CD4-positive, CD25-positive, alpha-beta regulatory T cell (primary cell): ENCODE measurements at places on chromosomes 12 and 14.

DNA sequence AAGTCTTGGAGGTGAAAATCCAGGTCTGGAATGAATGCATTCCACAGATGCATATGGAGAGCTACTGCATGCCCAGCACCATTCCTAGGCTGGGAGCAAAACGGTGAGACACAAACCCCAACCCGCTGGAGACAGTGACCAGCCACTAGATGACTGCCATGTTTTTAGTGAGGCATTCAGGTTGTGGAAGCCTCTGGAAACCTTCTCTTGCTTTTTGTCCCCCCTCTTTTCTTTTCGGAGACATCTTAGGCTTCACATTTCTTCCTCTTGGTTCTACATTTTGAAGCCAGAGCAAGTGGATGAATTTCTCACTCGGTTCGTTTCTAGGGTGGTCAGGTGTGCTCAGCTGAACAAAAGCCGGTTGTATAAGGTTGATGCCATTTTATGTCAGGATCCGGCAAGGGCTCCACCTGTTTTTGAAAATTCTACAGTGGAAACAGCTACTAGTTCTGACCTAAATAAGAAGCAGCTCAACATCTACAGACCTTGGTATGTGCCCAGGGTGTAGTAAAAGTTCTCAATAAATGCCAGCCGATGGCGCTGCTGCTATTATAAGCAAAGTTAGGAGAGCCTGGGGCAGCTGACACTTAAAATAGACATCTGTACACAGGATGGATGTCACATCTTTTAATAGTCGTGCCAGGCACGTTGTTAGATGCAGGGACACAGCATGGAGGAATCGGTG, 1.8 kb upstream of the ZNF839 start:
- peak overlapping the region; percentile 55 for H3K4me3 ChIP-seq
- no peaks in the 10 kb centered on the region for H3K27me3 ChIP-seq
- peaks cover 50% of the 10 kb centered on the region for H3K4me1 ChIP-seq
- peak overlapping the region; percentile 47 for H3K27ac ChIP-seq

GRCh38 chr14:47044841-47045240, 393.3 kb upstream of the RPL10L start:
- H3K4me1 ChIP-seq, result no peaks in the 10 kb centered on the region
- H3K36me3 ChIP-seq, result no peaks in the 10 kb centered on the region
- H3K4me3 ChIP-seq, result no peak overlapping the region
- DNase-seq, result no peak
- no peaks in the 10 kb centered on the region for H3K27me3 ChIP-seq

DNA sequence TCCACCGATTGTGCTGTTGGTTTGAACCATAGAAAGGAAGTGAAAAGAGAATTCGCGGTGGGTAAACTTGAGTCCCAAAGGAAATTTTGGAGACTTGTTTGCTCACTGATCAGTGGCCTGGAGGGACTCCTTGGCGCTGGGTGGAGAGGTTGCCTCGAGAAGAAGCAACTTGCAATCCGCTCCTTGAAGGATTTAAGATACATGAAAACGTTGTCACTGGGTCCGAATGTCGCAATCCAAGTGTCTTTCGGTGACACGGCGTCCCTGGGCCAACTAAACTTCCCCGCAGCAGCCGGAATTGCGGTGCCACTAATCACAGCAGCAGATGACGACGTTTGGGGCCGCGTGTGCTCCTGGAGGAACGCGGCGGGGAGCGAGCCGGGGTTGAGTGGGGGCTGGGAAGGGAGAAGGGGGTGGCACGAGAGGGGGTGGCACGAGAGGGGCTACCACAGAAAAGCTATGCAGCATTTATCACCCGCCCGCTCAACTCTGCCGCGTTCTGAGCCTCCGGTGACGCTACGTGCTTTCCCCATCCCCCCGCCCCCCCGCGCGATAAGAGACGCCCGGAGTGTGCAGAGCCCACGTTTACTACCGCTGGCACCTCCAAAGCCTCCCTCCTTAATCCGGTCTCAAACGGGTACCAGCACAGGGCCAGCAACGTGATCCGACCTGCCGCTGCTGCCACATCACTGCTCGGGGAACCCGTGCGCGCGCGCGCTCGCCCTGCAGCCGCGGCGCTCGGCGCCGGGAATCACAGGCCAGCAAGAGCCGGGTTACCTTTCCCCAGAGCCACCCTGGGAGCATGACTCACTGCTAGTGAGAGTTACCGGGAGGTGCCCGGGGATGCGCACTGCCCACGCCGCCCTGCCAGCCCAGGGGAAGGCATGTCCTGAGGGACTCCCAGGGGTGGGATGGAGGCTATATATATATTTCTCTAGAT, 833 bp upstream of the BHLHE41 start:
- no peak overlapping the region for H3K27ac ChIP-seq
- H3K36me3 ChIP-seq, result no peaks in the 10 kb centered on the region
- peaks cover 58% of the 10 kb centered on the region for H3K27me3 ChIP-seq
- DNase-seq, result peak; percentile 24
- peak overlapping the region; percentile 41 for H3K4me3 ChIP-seq

- H3K36me3 ChIP-seq, result no peaks in the 10 kb centered on the region
- no peaks in the 10 kb centered on the region for H3K4me1 ChIP-seq
- H3K27me3 ChIP-seq, result no peaks in the 10 kb centered on the region
- DNase-seq, result no peak
Measured at GRCh38 chr12:129339336-129339735, 486.1 kb downstream of the GLT1D1 start.

DNA sequence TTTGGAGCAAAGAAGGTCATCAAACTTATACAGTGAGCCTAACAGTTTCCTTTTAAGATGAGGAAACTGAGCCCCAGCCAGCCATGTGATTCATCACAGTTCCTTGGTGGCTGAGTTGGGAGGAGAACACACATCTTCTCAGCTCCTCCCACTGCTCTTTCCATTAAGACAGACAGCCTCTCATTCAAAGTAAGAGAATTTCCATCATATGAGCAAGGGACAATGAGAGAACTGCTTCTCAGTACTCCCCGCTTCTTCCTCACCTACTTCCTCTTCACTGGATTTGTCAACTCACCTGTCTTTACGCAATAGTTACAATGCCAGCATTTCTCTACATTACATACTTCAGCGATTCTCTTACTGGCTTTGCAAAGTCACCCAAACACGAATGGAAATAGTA, 2.2 kb downstream of the IFNG start:
- H3K27ac ChIP-seq, result no peak overlapping the region
- DNase-seq, result no peak
- H3K4me3 ChIP-seq, result no peak overlapping the region
- no peaks in the 10 kb centered on the region for H3K4me1 ChIP-seq

DNA sequence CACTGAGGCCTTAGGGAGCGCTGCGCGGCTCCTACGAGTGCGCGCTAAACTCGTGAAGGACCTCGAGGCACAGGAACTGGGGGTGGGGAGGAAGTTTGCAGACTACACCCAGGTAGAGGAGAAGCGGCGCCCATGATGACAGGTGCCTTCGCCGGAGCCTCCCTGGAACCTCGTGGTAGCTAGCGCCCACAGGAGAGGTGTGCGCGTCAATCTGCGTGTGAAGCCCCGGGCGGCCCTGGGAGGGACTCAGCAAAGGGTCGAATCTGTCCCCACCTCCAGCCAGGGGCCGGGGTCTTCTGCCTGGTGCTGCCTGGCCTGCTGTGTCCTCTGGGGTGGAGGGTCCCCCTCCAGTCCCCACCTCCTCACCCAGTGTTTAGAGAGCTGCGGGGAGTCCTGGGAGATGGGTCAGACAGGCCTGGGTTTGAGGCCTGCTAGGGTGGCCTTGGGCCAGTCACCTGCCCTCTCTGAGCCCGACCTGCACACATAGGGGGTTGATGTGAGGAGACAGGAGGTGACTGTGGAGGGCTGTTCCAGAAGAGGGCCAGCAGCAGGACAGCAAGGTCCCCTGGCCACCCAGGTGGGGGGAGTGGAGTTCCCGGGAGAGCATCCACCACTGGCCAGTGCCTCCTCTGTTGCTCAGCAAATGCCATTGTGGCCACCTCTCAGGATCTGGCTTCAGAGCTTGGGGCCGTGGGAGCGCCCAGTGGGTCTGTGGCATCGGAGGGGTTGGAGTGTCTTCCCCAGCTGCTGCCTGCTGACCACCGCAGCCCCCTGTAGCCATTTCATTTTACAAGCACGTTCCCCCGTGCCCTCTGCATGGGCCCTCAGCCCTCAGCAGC, 20.2 kb upstream of the KIF26A start:
- no peak overlapping the region for H3K4me3 ChIP-seq
- H3K27ac ChIP-seq, result no peak overlapping the region
- H3K36me3 ChIP-seq, result no peaks in the 10 kb centered on the region
- H3K27me3 ChIP-seq, result no peaks in the 10 kb centered on the region
- no peak for DNase-seq

GRCh38 chr12:110564471-110564991, 18.6 kb downstream of the PPTC7 start:
- peaks cover 47% of the 10 kb centered on the region for H3K4me1 ChIP-seq
- no peak for DNase-seq
- no peaks in the 10 kb centered on the region for H3K27me3 ChIP-seq

DNA sequence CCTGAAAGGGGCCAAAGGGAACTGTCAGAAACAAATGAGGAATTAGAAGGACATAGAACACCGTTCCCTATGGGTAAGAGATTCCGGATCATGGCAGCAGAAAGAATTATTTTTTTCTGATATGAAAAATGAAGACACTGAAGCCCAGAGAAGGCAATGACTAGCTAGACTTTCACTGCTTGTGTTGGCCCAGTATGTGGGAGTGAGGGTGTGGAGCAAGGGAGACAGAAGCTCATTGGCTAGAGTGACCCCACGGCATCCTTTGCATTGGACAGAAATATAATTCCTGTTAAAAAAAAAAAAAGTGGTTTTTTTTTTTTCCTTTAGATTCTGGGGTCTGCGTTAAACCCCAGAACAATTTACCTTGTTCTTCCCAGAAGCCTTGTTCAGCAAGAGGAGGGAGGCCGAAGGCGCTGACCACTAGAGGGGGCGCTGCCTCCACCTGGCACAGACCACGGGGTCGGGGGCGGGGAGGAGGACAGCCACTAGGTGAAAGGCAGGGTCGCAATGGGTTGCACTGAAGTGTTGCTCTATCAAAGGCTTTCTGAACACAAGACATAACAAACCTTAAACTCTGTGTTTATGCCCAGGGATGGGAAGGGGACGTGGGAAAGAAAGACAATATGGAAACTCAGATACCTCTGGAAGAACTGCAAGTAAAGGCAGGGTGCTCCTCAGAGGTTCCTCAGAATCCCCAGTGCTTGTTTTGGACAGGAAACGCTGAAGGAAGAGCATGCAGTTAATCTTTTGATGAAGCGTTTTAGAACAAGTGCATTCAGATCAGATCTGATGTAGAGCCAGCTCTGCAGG, 156.8 kb downstream of the KCNA5 start:
- no peak for DNase-seq
- H3K36me3 ChIP-seq, result no peaks in the 10 kb centered on the region
- peaks cover 2% of the 10 kb centered on the region for H3K27me3 ChIP-seq
- no peak overlapping the region for H3K27ac ChIP-seq
- no peak overlapping the region for H3K4me3 ChIP-seq

DNA sequence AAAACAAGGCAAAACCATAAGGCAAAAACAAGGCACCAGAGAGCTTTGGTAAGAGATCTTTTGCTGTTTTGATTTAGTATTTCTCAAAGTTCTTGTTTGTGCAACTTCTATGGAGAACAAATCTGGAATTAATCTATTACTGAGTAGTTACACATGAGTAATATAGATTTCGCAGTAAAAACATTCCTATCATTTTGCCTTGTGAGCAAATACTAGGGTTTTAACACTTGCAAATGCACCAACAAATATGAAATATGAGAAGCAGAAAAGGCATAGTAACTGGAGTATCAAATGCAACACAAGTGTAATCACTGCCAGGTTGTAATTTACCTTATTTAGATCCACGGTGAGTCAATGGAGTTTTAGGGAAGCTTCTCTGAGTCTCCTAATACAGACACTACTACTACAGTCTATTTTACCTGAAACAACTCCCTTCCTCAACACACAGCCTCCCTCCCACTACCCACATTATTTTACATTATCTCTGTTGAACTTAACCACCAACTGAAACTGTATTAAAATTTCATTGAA, 324.1 kb downstream of the FLRT2 start:
- no peaks in the 10 kb centered on the region for H3K27me3 ChIP-seq
- no peak for DNase-seq
- no peak overlapping the region for H3K27ac ChIP-seq
- H3K4me1 ChIP-seq, result no peaks in the 10 kb centered on the region

DNA sequence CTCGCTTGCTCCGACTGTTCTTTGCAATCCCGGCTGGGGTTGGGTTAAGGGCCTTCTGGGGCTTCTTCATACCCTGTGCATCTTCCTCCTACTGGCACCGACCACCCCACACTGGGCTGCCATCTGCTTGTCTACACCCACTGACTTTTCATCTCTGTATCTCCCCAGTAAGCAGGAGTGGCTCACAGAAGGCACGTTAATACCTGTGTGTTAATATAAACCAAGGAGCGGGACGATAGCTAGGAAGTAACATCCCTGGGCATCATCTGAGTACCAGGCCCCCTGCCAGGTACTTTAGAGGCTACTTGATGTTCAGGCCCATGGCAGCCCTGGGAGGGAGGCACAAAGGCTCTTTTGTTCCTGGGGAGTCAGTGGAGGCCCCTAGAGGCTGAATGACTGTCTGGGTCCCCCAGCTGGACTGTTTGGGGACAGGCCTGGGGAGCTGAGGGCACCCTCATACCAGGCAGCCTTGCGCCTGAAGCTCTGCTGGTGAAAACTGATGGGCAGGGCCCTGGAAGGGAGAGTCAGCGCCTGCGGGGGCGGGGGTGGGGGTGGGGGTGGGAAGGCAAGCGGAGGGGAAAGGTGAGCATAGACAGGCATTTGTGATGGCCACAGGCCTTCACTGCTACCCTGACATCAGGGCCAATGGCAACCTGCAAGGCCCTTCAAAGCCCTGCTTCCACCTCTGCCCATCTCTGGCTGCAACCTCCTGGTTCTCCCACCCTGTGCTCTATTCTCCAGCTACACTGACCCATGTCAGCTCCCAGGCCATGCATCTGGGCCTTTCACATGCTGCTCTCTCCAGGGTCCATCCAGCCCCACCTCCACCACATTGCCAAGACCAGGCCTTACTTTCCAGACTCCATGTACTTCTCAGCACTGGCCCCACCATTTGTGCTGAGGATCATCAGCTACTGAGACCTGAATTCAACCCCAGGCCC, 34.2 kb upstream of the DEGS2 start:
- H3K36me3 ChIP-seq, result no peaks in the 10 kb centered on the region
- no peak for DNase-seq
- no peaks in the 10 kb centered on the region for H3K27me3 ChIP-seq
- H3K27ac ChIP-seq, result peak overlapping the region; percentile 74
- H3K4me1 ChIP-seq, result peaks cover 10% of the 10 kb centered on the region

DNA sequence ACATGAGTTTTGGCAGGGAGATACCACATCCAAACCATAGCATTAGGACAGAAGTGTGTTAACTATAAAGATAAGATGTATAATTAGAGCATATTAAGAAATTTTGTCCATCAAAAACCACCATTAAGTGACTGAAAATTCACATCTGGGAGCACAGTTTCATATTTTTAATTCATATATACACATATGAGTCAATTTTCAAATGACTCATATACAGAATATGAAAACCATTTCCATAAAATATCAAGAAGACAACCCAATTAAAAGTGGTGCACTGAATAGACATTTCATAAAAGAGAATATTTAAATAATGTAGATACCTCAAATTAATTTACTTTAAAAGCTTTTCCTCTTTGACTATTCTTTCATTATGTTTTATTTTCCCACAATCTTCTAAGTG, 25.3 kb downstream of the MUCL1 start:
- no peak overlapping the region for H3K4me3 ChIP-seq
- H3K27ac ChIP-seq, result no peak overlapping the region
- no peaks in the 10 kb centered on the region for H3K36me3 ChIP-seq
- no peak for DNase-seq
- H3K27me3 ChIP-seq, result peaks cover 8% of the 10 kb centered on the region
- H3K4me1 ChIP-seq, result no peaks in the 10 kb centered on the region

GRCh38 chr12:126747530-126748149, 1519.3 kb upstream of the TMEM132C start:
- peak; percentile 26 for DNase-seq
- no peak overlapping the region for H3K27ac ChIP-seq
- no peaks in the 10 kb centered on the region for H3K4me1 ChIP-seq
- no peaks in the 10 kb centered on the region for H3K27me3 ChIP-seq
